ENCODE measurements at places on chromosomes 7 and 10.

DNA sequence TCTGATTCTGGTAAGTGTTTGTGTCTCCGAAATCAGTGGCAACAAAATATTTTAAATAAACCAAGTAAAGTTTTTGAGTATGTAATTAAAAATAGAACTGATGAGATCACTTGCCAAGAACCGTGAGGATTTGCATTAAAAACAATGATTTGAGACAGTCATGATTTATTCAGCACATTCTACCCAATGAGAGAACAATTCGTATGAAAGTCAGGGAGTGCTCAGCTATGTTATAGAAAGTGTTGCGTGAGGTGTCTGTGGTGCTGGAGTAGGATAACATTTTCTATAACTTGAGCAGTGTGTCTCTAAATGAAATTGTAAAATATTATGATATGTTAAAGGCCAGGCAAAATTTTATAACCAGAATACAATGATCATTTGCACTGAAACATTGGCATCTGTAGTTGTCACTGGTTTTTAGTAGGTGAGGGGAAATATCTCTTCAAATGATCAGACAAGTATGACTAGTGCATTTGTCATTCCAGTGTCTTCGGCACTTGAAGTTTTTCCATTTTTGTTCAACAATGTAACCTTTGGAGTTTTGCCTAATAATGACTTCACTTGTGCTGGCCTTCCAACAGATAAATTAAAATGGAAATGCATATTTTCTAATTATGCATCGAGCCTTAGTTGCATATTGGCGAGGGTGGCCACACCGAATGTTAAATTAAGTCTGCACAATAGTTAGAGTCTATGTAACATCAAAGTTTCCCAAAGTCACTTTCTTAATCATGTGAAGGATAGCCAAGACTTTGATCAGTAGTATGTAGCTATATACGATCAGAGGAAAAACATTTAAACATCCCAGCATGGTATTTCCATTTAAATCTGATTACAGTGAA is 335.9 kb downstream of the GFRA1 start:
- DNase-seq, result no peak

- DNase-seq, result no peak
Observed at GRCh38 chr7:12320241-12320986, 83.3 kb downstream of the VWDE start.

DNA sequence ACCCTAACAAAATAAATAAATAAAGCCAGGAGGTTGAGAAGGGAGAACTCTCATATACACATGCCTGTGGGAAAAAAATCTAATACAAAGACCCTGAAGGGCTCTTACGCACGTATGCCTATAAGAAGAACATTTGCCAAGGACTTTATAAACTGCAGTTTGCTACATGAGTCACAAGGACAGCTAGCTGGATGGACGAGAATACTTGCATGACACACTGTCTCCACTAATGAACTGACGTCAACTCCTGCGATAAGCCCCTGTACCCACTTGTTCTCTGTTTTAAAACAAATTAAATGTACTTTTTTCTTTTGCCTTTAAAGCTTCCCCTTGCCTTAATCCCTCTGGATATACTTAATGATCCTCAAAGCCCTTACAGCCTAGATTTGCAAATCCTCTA is 374.6 kb upstream of the GHITM start:
- DNase-seq, result no peak

GRCh38 chr7:7323352-7323751 is 141.0 kb downstream of the C1GALT1 start:
- DNase-seq, result no peak

DNA sequence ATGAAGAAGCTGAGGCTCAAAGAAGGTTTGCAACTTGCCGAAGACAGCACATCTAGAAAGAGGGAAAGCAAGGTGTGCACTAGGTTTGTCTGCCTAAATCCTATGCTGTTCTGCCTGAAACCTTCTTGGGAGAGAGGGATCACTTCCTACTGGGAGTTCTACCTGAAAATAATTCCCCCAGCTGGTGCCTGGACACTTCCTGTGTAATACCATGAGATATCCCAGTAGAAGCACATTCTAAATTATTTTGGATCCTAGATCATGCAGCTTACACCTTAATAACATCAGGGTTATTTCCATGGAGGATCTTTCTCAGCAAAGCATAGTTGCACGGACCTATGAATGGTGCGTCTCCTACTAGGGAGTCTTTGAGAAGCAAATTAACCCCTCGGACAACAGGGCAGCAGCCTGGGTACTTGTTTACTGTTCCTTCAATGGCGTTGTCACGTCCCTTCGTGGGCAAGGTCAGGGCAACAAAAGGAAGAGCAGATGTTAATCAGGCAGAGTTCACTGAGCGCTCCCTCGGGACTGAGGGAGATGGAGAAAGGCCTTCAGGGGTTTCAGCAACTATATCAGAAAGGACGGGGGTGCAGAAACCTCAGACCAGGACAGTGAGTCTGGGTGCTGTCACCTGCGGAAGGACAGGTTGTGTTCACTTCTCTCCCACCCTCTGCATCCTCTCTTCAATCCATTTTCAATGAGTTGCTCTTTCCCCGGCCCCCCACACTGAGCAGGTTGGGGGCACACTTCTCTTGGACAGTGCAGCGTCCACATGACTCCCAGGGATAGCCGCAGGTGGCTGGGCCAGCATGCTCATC is 44.0 kb downstream of the OAT start:
- DNase-seq, result no peak

Data from RWPE1 (cell line).